ENCODE measurements at places on chromosomes 11 and 22. TPM values are rescaled to one million over a fixed set of nuclear protein-coding genes. Genes with fewer than 3 reads are reported as not detected.

GRCh38 chr11:67372993-67373647, at the start of gene CLCF1:
CLCF1 (minus strand) TSS chr11:67373598; CDS start chr11:67373539, 59 bp downstream.
- DNase-seq: no peak

GRCh38 chr11:8806974-8807373, 104.0 kb upstream of the AKIP1 start:
- DNase-seq: no peak

- peak; percentile 59 for DNase-seq
Measured at GRCh38 chr11:1628506-1629325, 859 bp upstream of the KRTAP5-5 start.

Gene KRTAP5-6
- not detected for polyA plus RNA-seq

Measured in naive thymus-derived CD8-positive, alpha-beta T cell (primary cell).